Activated T-cell treated with anti-CD3 and anti-CD28 coated beads for 24 hours (primary cell): ENCODE measurements at places on chromosomes 2 and 18.

- no peak for DNase-seq
Measured at GRCh38 chr18:30763902-30764350, 278.6 kb downstream of the DSC3 start.

DNA sequence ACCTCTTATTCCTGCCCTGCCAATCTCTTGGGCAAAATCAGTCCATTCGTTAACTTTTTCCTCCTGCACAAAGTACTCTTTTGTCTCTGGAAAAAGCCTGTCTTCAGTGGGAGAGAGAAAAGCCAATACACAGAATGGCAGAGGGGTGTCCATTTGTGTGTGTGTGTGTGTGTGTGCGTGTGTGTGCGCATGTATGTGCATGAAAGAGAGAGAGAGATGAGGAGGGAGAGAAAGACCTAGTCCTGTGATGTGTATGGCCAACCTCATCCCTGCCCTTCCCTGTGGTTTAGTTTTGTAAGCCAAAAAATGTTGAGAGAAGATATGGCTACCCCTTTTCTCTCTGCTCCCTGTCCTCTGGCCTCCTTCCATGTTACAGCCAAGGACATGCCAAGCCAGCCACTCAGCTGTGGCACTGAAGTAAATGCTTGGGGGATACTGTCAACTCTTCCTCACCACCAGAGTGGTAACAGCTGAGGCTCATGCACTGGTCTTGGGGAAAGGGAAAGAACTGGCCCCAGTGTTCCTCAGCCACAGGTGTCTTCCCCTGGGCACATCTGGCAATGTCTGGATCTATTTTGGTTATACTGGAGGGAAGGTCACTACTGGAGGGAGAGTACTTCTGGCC, 10.6 kb downstream of the SLC4A5 start:
- no peak for DNase-seq

GRCh38 chr2:122697415-122697814, 942.0 kb downstream of the TSN start:
- DNase-seq = no peak

DNA sequence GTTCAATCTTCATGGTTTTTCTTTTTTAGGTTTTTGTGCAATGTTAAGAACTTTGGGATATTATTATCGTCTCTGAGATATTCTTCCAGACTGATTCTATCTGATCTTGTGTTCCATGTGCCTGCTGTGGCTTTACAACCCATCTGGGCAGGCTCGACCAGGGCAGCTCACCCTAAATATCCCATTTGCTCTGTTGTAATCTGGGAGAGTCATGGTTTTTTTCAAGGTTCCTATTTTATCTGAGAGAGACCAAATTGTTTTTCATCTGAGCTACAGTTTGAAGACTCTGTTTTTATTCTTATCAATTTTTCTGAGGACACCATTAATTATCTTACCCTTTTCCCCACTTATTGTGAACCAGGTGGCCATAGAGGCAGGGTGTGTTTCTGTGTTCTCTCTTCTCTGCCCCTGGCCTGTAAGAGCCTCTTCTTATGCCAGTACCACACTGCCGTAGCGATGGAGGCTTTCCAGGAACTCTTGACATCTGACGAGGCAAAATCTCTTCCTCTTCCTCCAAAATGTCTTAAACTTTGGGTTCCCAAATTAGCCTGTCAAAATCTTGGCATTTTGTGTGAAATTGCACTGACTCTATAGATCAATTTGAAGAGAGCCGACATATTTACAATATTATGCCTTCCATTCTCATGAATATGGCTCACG, 3.1 kb downstream of the SP140L start:
- DNase-seq = no peak

GRCh38 chr18:48007955-48008701, 77.7 kb upstream of the SMAD2 start:
- DNase-seq = peak; percentile 32

DNA sequence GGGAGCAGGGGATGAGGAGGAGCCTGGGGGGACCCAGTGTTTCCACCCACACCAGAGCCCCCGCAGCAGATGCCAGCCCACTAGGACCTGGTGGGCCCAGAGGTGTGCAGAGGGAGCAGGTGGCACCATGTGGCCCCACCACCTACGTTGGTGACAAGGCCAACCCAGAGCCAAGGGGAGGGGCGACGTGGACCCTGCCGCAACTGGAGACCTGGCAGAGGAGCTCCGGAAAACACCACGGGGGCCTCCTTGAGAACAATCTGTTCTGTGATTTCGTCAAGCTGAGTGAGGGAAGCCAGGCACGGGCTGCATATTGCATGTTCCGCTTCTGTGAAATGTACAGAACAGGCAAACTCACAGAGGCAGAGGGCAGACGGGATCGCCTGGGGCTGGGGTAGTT, 49.1 kb upstream of the GPC1 start:
- DNase-seq = no peak

GRCh38 chr2:85761-86160, 39.5 kb upstream of the FAM110C start:
- DNase-seq = no peak

- no peak for DNase-seq
Measured at GRCh38 chr2:11802782-11803191, 56.4 kb downstream of the LPIN1 start.
